ENCODE measurements at places on chromosomes 13 and 19. TPM values are rescaled to one million over a fixed set of nuclear protein-coding genes. Genes with fewer than 3 reads are reported as not detected.

DNA sequence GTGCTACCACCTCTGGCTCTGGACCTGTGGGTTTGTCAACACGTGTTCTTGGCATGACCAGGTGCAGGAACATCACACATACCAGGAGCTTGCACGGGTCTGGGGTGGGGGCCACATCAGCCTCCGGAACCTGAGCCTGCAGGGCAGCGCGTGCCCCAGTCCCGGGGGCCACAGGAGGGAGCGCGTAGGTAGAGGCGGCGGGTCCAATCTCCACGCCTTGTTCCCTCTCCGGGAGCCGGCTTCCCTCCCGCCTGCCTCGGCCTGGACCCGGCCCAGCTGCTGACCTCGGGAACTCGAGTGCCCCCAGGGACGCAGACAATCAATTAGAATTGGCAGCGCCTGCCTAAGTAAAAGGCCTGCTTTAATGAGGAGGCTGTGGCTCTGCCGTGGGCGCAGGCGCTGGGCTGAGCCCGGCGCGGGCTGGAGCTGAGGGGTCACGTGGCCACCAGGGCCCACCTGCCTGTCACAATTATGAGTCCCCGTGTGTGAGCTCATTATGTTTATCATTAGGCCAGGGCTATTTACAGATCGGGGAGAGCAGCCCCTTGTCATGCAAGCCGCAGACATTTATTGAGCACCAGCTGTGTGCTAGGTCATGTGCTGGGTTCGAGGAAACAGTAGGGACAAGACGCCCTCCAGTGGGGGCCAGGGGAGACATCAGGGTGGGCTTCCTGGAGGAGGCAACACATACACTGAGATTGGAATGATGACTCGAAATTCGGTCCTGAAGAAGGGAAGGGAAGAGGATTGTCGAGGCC, 32.2 kb upstream of the TNFAIP8L1 start:
- peak; percentile 48 for DNase-seq

GRCh38 chr19:46624958-46625661, at the start of gene PTGIR:
PTGIR (minus strand) TSS chr19:46625089; CDS start chr19:46624225, 864 bp downstream.
- DNase-seq: peak; percentile 81

DNA sequence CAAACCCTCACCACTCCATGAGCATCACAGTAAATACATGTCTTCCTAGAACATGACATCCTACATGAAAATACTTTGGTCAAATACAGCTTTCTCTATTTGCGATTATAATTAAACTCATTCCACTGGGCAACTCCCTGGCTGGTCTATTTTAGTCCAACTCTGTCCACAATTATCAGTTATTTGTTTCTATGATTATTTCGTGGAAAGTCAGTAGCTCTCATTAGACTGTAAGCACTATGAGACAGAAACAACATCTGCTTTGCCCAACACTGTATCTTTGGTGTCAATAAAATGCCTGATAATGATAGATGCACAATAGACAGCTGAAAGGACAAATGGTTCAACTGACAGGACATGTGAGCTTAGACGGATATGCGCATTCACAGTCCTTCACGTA, 292.0 kb downstream of the KLF12 start:
- no peak for DNase-seq

GRCh38 chr13:75480671-75481175, 1.2 kb downstream of the TBC1D4 start:
- DNase-seq: peak; percentile 56

DNA sequence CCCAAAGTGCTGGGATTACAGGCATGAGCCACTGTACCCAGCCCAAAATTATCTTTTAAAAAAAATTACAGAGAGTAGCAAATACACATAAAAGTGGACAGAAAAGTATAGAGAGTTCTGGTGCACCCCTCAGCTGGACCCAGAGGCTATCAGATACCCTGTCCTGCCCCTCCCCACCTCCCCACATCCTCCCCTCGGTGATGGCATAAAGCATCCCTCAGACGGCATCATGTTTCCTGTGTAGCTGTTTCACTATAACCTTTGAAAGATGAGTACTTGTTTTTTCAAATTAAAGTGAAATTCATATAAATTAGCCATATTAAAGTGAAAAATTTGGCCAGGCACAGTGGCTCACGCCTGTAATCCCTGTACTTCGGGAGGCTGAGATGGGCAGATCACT, 20.1 kb downstream of the SLC27A1 start:
- no peak for DNase-seq

DNA sequence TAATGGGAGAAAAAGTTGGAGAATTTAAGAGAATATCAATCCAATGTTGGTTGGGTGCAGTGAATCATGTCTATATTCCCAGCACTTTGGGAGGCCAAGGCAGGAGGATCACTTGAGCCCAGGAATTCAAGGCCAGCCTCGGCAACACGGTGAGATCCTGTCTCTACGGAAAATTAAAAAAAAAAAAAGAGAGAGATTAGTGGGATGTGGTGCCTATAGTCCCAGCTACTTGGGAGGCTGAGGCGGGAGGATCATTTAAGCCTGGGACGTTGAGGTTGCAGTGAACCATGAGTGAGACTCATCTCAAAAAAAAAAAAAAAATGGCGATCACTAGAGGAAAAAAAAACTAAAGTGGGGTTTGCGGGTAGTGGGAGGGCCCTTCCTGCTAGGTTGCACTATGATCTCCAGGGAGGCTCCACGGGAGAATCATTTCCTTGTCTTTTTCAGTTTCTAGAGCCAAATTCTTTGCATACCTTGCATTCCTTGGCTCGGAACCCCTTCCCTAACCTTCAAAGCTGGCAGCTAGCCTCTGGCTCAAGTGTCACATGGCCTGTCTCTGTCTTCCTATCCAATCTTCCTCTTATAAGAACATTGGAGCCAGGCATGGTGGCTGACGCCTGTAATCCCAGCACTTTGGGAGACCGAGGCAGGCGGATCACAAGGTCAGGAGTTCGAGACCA, 5.8 kb upstream of the ERCC2 start:
- peak; percentile 64 for DNase-seq

DNA sequence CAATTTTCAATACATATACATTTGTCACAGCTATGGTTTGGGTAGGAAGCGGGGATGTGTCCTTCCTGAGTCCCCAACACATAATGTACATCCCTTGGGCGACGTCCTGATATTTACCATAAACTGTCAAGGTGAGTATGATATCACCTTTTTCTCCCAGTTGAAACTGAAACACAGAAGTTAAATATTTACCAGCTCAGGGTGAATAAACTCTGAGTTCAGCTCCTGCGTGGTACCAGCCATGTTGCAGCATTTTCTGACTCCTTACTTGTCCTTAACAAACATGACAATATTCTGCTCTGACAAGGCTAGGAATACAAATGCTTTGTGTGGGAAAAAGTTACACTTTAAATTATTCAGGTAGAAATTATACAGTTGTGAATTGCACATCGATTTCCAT, 294.2 kb downstream of the TEX29 start:
- DNase-seq: no peak

DNA sequence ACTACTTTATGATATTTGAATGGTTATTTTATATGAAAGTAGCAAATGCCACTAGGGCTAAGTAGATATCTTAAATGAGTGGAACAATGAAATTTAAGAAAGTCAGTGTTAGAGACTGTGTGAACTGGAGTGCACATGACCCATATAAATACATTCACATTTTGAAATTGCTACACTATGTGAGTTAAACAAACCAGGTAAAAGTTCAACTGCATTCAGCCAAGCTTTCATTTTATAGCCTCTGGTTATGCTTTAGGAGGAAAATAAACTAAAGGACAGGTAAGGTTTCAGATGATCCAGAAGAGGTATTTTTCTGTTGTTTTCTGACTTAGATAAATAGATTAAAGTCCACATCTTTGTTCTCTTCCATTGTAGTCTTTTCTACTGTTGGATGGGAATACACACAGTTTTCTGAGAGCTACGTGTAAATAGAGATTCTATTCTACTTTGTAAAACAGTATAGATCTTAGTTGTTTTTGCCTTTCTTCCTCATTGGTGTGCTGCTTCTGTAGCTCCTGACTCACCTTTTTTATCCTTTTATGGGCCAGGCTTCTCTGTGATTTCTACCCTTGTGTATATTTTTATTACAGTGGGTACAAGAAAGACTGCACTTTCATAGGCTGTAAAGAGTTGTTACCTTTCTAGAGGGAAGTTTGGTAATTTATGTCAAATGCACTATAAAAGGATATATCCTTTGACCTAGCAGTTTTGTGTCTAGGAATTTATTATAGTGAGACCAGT, 54.6 kb upstream of the KCTD4 start:
- no peak for DNase-seq

- peak; percentile 90 for DNase-seq
Observed at GRCh38 chr19:4066682-4067395, at the start of gene ZBTB7A. ZBTB7A (minus strand) TSS chr19:4066899; CDS start chr19:4055232, 11,667 bp downstream.

- no peak for DNase-seq
Observed at GRCh38 chr19:21022996-21023395, 2.5 kb downstream of the ZNF430 start.

Gene RUBCNL
- 1.6 TPM for total RNA-seq

Gene SYMPK
- total RNA-seq: 29.0 TPM

Measured in left cardiac atrium (tissue), 4 donors.